ENCODE measurements at places on chromosomes 7 and 10.
A peak's percentile ranks its signal among the peaks of the same experiment; 100 is the strongest.

GRCh38 chr10:2980791-2981360 is 86.5 kb upstream of the PFKP start:
- DNase-seq = no peak

DNA sequence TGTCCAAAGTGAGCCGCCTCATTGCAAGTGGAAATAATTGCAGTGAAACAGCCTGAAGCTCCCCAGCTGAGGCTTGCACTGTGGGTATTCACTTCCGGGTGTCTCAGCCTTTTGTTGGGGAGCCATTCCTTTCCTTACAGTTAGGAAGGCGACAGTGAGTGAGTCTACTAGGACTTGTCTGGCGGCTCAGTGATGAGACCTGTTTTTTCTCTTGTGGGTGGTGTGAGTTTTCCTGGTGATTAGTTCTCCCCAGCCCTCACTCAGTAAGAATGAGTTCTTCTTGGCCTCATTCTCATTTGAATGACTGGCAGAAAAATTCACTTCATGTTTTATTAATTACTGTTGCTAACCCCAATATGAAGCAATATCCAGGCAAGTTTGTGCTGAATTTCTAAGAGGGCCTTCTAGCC is 2.6 kb downstream of the PGAM1 start:
- peak; percentile 17 for DNase-seq

DNA sequence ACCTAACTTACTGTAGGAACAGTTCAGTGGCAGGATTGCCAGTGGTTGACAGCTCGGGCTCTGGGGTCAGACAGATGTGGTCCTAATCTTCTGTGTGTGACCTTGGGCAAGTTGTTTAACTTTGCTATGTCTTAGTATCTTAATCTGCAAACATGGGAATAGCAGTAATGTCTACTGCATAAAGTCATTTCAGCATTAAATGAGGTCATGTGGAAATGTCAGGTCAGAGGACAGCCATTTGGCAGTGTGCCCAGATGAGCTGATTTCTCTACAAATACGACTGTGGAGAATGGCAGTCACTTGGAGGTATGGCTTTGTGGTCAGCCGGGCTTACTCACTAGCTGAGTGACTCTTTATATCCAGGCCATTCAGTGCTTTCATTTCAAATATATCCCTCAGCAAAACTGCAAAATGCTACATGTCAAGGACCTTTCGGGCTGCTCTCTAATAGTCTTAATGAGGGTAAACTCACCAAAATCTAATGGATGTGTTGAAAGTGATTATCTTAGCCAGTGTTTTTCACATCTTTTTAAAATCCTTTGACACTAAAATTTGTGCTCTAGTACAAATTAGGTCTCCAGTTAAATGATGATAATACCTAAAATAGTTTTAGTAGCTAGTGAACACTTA is 171.4 kb downstream of the ST7 start:
- DNase-seq = no peak

GRCh38 chr7:158377800-158378623 is 209.6 kb downstream of the PTPRN2 start:
- DNase-seq = no peak

DNA sequence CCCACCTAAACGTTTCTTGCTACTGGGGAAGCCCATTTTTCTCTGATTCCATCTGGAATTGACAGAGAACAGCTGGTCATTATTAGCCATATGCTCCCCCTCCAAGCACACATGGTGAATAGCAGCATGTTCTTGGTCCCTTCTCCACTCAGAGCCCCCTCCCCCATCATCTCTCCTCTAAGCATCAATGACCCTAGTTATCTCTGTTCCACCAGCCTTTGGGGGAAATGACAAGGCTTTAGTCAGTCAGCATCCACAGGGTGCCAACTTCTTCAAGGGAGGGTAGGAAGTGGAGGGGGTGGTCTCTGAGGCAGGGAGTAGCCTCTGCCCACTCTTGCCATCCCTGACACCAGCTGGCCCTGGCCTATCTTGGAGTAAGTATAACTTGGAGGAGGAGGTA is 163.1 kb downstream of the UBE2H start:
- DNase-seq = no peak

DNA sequence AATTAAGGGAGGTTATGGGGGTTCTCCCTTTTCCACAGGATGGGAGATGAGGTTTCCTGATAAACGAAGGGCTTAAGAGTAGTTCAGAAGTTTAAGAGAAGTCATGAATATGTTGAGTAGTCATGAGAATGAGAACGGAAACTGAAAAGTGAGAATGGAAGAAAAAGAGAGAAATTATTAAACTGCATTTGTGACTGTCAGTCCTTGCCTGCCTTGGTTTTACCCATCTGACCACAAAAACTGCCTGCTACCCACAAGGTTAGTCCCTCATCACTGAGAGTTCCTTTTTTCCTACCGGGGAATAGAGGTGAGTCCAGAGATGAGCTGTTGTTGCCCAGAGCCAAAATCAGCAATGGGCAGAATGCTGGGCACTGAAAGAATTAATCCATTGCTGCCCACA is 174.1 kb upstream of the BET1 start:
- no peak for DNase-seq

GRCh38 chr7:159172400-159172799 is 27.7 kb upstream of the VIPR2 start:
- no peak for DNase-seq

DNA sequence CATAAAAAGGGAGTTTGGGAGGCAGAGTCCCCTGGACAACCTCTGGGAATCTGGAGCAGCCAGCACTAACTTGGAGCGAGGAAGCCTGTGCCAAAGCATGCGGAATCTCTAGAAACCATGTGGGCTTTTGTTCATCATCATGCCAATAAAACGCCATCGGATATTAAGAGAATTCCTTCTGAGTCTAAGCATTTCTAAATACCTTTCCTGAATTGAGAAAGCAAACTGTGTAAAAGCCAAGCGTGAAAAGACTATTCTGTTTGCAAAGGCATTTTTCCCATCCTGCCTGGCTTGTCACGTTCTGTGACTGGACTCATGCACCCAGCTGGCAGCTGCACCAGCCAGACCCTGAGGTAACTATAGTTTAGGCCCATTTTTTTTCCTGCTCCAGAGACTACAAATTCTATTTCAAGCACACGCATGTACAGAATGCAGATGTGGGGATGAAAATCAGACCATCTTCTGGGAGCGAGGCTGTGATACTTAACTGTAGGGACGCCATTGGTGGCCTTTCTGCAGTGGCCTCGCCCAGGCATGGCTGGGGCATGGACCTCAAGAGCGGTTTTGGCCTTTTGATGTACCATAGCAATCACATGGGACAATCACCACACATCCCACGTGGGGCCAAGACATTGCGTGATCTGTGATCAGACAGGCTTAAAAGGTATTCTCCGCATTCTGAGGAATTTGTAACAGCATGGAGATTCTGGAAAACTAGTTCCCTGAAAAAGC is 218.9 kb downstream of the KIAA1217 start:
- no peak for DNase-seq

DNA sequence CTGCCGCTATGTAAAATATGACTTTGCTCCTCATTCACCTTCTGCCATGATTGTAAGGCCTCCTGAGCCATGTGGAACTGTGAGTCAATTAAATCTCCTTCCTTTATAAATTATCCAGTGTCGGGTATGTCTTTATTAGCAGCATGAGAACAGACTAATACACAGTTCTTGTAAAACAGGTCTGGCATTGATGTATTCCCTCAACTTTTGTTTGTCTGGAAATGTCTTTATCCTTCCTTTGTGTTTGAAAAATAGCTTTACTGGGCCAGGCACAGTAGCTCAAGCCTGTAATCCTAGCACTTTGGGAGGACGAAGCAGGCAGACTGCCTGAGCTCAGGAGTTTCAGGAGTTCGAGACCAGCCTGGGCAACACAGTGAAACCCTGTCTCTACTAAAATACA is 14.5 kb downstream of the IPMK start:
- no peak for DNase-seq

DNA sequence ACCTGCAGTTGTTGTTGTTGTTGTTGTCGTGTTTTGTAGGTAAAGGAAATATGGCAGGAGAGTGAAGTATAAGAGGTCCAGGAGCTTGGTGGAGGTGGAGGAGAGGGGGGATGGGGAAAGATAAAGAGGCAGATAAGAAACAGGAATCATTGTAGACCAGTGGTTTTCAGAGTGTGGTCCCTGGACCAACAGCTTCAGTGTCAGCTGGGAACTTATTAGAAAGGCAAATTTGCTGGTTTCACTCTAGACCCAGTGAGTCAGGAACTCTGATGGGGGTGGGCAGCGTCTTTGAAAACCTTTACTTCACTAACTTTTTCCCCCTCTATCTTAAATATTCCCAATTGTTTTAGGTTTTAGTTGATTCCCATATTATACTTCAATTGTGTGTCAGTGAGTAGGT is 241.5 kb downstream of the AUTS2 start:
- no peak for DNase-seq

DNA sequence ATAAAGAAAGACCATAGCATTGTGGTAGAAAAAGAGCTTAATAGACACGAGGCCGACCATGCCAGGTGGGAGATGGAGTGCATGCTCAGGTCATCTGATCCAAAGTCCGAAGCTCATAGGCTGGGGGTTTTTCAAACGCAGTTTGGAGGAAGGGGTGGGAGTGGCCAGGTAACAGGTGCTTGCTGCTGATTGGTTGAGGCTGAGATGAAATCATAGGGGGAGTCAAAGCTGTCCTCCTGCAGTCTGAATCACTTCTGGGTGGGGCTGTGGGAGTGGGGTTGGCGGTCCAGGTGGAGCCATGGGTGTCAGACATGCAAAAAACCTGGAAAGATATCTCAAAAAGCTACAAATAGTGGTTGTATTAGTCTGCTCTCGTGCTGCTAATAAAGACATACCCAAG is 2.8 kb upstream of the ERCC6 start:
- no peak for DNase-seq

DNA sequence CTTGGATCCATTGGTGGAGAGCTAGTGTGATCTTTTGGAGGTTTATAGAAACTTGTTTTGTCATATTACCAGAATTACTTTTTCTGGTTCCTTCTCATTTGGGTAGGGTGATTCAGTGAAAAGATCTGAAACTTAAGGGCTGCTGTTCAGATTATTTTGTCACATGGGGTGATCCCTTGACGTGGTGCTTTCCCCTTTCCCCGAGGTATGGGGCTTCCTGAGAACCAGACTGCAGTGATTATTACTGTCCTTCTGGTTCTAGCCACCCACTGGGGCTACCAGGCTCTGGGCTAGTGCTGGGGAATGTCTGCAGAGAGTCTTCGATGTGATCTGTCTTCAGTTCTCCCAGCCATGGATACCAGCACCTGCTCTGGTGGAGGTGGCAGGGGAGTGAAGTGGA is 1030.0 kb downstream of the GRM8 start:
- DNase-seq = no peak

- DNase-seq = no peak
These were observed 64.3 kb upstream of the NRP1 start for GRCh38 chr10:33398796-33399195.

DNA sequence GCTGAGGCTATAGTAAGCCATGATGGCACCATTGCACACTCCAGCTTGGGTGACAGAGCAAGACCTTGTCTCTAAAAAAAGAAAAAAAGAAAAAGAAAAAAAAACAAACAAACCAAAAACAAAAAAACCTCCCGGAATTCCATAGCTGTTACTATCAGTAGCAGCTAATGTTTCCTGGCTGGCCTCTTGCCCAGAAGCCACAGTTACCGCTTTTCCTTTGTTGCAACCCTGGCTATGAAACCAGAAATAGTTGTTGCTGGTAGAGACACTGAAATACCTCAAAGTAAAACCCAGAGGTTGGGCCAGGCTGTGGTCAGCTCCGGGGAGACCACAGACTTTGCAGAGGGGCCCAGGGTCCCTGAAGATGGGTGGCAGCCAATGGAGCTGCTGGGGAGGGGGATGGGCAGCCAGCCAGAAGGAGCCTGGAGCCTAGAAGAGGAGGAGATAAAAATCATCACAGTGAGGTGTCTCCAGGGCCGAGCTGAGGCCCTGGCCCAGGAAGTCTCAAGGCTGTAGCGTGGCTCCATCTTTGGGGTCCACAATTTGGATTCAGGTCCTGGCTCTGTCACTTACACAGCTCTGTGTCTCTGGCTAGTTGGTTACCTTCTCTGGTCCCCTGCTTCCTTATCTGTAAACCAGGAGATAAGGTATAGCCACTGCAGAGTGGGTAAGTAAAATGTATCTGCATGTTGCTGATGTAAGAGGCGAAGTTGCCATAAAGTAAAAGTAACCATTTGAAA is 3.4 kb upstream of the CHST12 start:
- no peak for DNase-seq

Data from stimulated activated CD4-positive, alpha-beta T cell treated with anti-CD3 and anti-CD28 coated beads, TNF-alpha, amount 100 ng/mL, for 1 hour (primary cell).